ENCODE measurements at places on chromosomes 6 and 20.

DNA sequence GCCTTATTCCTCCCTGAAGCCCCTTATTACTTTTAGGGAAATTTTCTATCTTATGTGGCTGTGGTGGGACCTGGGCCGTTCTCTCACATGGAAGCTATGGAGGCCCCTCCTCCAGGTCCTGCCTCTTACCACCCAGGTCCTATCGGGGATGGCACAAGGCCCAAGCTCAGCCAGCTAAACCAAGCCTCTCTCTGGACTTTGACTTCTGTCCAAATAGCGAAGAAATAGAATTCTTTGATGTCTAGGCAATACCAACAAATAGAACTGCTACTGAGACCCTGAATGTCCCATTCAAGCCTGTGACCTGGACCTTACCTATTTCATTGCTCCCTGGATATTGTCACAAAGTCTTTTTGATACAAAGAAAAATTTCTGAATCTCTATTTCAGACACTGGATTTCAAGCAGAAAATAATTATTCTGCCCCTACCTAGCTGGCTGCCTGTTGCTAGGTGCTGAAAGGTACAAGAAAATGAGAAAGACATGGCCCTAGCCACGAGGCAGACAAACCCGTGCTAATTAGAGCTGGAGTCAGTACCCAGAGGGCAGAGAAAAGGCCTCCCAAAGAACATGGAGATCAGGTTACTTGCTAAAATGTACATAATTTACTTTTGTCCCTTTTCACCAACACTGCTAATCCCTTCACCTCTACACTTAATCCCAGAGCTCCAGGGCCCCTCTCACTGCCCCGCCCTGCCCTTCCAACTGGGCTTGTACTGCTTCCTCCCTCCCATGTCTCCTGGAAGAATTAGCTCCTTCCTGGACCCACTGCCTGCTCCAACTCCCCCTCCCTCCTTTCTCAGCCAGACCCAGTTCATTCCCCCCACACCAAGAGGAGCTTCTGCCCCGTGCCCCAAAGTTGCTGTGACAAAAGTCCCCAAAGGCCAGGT, 15.5 kb upstream of the NNAT start:
- no peak for DNase-seq

DNA sequence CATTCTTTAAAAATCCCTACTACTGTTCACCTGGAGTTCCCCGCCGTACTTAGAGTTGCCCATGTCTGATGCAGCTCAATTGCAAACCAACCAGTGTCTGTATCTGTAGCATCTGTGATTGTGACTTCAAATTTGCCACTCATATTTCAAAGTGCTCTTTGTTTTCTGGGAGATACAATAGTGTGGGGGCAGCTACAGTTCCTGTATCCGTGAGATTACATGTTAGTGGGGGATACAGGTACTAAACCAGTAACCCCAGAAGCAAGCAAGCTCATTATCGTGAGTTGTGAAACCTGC, 140.9 kb downstream of the ANKRD60 start:
- no peak for DNase-seq

DNA sequence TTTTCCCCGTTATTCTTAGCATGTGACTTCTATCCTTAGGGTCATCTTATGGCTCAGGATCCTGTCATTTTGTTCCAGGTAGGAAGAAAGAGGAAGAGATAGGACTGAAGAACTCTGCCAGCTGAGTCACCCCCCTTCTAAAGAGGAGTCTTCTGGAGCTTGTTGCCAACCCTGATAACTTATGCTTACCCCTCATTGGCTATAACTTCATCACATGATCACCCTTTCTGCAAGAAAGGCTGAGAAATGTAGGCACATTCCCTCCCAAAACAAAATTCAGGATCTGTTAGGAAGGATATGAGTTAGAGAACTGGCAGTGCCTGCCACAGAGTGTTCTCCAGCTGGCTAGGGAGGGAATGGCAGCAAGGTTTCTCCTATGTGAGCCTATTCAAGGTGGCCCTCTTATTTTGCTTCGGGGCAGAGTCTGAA, 35.6 kb downstream of the ARFGEF2 start:
- no peak for DNase-seq

DNA sequence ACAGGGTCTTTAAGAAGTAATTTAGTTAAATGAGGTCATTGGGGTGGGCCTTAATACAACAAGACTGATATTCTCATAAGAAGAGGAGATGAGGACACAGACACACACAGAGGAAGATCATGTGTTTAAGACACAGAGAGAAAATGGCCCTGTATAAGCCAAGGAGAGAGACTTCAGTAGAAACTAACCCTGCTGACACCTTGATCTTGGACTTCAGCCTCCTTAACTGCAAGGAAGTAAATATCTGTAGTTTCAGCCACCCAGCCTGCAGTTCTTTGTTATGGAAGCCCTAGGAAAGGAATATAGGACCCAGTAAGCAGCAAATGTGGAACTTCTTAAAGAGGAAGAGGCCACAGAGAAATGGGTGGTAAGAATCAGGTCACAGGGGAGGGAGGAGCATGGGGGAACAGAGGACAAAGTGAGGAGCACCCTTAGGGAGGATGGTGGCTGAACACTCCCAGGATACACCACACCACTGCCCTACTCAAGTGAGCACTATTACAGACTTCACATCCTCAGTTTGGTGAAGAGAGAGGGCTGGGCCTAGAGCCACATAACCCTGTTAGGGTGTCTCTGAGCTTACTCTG, 762 bp downstream of the SIRPB1 start:
- no peak for DNase-seq

- DNase-seq, result no peak
Measured at GRCh38 chr6:46932526-46933319, 11.0 kb upstream of the ADGRF5 start.

DNA sequence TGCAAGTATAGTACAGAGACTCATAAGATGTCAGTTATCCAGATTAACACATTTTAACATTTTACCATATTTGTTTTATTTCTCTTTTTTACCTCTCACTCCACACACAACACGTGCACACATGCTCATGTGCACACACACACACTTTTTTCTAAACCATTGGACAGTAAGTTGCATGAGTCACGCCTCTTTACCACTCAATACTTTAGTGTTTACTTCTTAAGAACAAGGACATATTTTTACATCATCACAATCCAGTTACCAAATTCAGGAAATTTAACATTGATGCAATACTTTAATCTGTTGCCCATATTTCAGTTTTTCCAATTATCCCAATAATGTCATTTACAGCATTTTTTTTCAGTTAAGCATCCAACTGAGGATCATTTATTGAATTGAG, 109.0 kb downstream of the RIN2 start:
- DNase-seq, result no peak

DNA sequence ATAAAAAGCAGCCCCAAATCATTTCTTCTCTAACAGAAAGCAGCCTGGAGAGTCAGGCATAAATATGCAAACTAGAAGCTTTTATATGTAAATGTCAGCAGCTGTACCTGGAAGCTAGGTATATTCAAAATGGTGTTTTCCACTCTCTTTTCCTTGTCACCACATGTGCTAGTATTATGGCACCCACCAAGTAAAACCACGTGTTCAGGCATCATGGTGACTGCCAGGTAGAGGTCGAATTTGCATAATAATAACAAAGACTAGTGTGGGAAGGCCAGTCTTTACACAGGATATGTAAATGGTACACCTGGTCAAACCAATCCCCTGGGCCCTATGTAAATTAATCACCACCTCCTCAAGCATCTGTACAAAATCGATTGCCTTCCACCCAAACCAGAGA, 124.0 kb downstream of the MMUT start:
- DNase-seq, result no peak

DNA sequence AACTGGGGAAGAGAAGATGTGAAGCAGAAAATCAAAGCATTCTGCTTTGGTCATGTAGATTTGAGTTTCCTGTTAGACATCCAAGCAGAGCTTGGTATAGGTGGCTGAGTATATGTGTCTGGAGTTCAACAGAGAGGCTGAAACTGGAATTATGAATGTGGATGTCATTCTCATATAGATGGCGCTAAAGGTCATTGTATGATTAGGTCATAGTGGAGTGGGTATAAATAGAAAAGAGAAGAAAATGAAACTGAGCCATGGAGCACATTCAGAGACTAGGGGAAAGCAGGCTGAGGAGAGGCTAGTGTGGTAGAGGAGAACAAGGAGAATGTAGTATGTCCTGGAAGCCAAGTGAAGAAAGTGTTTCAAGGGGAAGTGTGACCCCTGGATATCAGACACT, 295.6 kb upstream of the PLN start:
- DNase-seq, result no peak

DNA sequence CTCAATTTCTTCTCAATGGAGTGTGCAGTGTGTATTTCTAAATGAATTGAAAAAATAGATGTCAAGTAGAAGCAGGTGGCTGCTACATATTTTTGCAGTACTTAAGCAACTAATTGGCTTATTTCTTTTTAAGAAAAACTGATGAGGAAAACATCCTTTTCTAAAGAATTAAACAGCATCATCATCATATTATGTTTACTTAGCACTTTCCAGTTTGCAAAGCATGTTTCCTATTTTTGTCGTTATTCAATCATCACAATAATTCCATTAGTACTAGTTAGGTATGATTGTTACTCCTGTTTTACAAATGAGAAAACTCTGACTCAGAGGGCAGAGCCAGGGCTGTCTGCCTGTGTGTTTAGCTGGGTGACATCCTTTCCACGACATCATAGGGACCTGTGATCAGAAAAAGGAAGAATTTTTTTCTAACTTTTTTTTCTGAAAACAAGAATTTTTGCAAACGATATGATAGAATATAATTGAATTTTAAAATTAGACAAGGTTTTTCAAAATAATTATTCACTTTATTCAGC, 22.7 kb upstream of the BMP6 start:
- DNase-seq, result no peak

DNA sequence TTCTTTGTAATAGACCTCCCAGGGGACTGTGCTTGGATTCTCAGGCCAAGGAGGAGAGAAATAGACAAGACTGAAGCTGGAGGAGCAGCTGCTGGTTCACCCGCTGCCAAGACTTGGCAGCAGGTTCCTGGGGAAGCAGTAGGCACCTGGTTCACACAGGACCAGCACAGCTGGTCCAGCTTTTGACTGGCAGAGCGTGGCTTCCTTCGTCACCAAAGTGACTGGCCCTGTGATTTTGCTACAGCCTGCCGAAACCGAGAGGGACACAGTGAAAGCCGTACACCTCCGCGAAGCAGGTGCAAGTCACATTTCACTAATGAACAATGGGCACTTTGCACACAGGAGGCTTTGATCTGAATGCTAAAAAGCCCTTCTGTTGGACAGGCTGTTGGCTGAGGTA, 199.0 kb downstream of the RNF144B start:
- DNase-seq, result no peak

- no peak for DNase-seq
Measured at GRCh38 chr6:51495610-51496396, 591.6 kb downstream of the PKHD1 start.

DNA sequence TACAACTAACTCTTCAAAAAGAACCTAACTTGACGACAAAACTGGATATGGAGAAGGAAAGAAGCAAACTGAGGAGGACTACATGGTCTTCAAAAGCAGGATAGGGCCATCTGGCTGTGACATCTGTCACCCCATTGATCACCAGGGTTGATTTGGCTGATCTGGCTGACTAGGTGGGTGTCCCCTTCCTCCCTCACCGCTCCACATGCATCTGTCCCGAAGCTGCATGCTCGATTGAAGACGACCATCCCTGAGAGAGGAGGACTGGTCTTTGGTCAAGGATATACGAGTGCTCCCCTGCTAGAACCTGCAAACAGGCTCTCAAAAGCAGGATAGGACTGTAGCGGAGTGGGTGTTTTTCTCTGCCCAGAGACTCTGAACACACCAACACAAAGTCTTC, 21.7 kb downstream of the CPNE1 start:
- no peak for DNase-seq

DNA sequence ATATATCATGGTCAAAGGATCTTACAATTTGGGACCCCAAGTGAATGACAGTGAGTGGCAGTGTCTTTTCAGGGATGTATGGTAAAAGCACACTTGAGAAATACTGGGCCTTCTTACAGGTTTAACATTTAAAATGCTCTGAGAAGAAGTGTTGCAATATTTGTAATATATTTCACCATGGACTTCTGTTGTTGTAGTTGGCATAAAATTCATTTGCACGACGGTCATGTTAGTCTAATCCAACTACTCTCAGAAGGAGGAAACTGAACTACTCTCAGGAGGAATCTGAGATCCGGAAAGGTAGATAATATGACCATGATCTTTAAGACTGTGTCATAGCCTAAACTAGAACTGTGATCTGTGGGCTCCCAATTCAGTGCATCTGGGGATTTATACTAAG, 700.1 kb downstream of the HDGFL1 start:
- no peak for DNase-seq

Data from NCI-H2029 treated with DMSO at 0.1 percent for 48 hours (cell line).